ENCODE measurements at places on chromosomes 2 and 18.

DNA sequence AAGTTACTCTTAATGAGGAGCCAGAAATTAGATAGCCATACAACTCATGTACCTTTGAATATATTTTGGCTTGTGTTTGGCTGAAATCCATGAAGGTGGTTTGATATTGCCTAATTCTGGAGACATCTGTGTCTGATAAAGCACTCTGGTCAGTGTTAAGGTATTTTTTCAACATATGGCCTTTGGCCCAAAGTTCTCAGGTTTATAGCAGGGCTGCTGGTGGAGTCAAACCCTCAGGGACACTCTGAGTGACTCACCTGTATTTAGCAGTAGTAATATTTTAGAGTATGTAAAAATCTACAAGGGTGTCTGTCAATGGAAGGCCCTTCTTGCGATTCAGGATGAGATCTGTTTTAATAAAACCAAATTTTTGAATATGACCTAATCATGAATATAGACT is 666.5 kb downstream of the SLC4A3 start:
- no peak for DNase-seq

DNA sequence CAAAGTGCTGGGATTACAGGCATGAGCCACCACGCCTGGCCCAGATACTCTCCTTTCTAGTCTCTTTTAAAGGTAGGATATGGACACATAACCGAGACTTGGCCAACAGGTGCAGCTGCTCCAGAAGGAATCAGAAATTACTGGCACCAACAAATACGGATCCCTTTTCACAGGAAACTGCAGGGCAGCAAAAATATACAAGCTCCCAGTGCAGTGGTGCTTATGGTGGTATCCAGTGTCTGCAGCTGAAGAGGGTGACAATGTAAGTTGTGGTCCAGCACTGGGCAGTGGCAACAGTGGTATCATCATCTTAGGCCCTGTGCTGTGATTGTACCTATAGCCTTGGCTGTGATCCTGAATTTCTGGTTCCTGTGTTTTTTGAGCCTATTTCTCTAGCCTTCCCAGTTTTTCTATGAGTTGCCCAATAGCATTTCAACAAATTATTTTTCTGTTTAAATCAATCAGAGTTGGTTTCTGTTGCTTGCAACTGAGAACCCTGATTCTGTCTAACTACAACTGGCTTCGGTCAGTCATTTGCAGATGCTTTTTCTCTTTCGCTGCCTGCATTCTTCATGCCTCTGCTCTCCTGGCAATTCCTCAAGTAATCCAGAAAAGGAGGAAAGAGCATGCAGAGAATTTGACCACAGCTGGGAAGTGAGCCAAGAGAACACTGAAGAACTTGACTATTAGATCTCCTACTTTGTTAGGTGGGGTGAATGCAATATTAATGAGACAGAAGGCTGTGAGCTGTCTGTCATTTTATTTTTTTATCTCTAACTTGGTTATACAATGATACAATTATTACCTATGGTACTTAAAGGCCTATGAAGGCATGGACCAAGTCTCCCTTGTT is 30.8 kb upstream of the EML4 start:
- DNase-seq: no peak

DNA sequence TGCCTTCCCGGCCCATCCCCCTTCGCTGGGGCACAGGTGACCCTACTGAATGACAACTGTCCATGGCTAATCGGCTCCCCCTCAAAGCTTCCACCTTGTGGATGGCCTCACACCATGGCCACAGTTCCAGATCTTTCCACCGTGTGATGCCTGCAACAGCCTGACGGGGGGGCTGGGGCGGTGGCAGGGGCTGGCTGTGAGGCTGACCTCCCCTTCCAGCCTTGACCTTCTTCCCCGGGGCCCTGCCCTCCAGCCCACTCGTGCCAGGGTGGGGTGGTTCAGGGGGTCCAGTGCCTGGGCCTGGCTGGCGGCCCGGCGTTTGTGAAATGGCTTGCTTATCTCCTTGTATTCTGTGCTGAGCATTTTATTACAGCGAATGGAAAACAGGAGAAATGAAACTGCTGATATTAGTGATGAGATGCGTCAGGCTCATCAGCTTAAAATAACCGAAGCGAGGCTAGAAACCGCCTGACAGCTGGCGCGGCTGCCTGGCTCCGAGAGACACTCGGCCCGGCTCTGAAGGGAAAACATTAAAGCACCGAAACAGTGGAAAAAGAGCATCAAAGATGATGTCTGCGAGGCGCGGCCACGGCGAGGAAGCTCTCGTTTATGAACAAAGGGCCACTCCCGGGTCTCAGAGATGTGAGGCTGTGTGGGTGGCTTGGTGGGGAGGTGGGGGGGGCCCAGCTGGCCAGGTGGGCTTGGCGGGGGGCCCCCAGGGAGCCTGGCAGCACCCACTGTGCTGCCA is 916 bp upstream of the PDCD1 start:
- peak; percentile 56 for DNase-seq

- DNase-seq: no peak
Measured at GRCh38 chr2:150228936-150229335, 258.5 kb downstream of the RND3 start.

DNA sequence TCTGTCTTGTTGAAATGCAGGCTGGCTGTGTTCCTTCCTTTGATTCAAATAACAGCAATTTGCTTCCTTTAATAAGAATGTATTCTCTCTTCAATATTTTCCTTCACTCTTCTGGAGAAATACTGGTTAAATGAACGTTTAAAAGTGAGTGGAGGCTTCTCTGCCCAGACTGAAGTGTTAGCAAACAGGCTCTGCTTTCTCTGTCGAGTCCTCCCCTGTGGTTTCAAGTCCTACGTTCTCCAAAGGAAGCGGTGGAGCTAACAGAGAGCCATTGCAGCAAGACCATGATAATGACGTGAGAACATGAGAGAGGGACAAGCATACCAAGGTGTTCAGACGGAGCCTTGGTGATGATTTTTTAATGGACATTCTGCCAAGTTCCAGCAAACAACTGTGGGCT is 26.2 kb upstream of the PID1 start:
- no peak for DNase-seq

DNA sequence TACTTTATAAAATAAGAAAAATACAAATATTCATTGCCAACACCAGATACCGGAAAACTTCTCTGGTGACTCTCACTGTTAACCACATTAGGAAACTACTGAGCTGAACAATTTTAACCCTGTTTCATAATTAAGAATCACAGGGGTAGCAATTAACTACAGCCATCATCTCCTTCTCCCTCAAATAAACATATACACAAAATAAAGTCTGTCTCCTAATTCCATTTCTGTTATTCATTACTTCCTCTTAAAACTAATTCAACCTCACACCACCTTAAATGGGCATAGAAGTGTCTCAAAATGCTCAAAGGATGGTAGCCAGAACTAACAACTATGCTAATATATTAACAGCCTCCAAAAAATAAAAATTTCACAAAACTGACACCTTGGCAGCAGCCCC is 60.7 kb downstream of the ACVR1 start:
- no peak for DNase-seq

Measured in activated CD4-positive, alpha-beta T cell treated with anti-CD3 and anti-CD28 coated beads, Interleukin-2, amount 10 ng/mL, durations not matched to agents 7 days and 5 days (primary cell).